ENCODE measurements at places on chromosomes 13 and 19. TPM values are rescaled to one million over a fixed set of nuclear protein-coding genes. Genes with fewer than 3 reads are reported as not detected.
A peak's percentile ranks its signal among the peaks of the same experiment; 100 is the strongest.

IL17D gene
- total RNA-seq: 12.3 TPM

ZFP28 gene
- 4.8 TPM for total RNA-seq

F7 gene
- 0.60 TPM for total RNA-seq

GRCh38 chr13:93655154-93655553 is 428.5 kb downstream of the GPC6 start:
- no peak for DNase-seq

DNA sequence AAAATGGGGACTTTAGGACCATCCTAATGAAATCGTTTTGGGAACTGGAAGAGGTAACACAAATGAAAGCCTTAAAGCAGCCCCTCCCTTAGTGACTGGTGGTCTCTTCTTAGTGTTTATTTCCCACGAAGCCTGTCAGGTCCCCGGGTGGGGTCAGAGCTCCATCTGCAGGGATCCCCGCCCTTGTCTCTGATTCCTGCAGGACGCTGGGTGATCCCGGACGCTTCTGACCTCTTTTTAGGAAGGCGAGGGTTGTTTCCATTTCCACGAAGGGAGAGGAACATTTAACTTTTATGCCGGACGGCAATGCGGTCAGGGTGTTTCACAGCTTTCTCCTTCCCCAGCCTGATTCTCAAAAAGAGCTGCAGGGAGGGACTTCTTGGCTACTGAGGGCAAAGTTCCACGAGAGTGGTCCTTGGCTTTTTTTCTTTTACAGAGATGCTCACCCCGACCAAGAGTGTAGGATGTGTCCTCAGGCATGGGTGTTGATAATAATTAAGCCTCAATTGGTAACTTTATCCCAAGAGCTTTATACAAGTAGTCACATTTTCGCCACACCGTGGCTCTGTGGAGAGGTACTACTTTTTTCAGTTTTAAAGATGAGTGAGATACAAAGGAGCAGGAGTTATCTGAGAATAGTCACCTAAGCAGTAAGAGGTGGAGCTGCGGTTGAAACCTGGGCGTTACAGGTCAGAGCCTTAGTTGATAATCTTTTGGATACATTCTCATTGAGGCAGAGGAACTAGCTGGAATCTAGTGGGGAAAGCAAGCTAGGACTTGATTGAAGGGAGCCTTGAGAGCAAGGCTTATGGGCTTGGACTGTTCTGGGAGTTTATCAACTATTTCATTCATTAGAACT is 813 bp downstream of the ZNF284 start:
- DNase-seq: no peak

- no peak for DNase-seq
Observed at GRCh38 chr19:4414800-4415321, 12.4 kb downstream of the CHAF1A start.

- no peak for DNase-seq
Observed at GRCh38 chr13:39159846-39160370, 121.7 kb downstream of the NHLRC3 start.

DNA sequence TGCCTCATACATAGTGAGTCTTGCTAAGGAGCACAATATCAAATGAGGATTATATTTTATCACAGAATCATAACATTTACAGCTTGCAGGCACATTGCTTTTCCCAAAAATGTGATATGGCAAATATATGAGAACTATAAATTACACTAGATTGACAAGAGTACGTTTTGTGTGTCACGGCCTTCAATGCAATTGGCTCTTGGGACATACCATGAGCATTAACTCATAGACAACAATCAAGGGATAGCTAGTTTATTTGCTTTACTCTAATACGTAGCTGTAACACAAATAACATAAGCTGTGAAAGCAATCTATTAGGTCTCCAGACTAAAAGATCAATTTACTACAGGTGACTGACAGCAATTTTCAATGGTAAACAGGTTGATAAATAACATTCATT is 17.8 kb downstream of the LHFPL6 start:
- DNase-seq: no peak

DNA sequence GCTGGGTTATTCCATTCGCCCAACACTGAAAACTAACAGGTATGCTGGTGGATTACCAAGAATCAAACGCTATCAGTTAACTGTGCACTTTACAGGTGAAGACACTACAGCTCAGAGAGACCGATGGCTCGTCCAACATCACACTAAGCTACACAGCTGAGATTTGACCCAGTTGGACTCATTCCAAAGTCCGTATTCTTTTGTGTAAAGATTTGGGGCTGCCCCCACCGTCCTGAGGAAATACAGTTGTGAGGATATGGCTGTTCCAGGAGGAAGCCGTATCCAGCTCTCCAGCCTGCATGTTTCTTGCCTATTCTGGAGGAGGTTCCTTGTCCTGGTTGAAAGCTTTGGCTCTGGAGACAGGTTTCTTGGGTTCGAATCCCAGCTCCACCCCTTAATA is 4.2 kb downstream of the ZSCAN5A start:
- DNase-seq: no peak

SIAH3 gene
- total RNA-seq: 0.02 TPM

ADPRHL1 gene
- 8.8 TPM for total RNA-seq

DNA sequence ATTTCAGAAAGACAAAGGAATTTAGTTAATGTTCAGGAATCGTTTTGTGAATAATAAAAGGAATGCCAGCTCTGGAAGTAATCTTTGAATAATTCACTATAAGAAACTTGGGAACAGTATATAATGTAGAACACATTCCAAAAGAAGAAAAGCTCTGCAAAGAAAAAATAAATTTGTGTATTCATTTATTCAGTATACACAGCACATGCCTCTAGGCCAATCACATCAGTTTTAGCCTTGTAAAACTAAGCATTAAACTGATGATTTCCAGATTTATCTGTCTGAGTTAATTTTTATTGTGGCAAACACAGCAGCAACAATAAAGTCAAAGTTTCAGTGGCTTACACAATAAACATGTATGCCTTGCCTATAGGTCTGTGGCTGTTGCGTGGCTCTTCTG is 5.7 kb upstream of the RXFP2 start:
- no peak for DNase-seq

DNA sequence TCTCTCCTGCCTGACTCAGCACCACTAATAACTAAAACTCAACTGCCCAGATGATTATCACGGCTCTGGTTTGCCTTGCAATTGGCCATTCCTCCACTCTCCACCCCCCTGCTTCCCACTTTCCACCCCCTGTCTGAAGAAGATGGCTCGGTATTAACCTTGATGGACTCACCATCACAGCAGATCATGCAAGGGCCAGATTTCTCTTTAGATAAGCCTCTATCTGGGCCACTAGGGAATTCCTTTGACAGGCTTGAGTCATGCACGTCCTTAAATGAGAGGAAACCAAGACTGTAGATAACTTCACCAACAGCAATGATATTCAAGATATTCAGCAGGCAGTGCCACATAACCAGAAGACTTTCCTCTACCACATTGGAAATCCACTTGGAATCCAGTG is 131.1 kb upstream of the NBEA start:
- no peak for DNase-seq

DNA sequence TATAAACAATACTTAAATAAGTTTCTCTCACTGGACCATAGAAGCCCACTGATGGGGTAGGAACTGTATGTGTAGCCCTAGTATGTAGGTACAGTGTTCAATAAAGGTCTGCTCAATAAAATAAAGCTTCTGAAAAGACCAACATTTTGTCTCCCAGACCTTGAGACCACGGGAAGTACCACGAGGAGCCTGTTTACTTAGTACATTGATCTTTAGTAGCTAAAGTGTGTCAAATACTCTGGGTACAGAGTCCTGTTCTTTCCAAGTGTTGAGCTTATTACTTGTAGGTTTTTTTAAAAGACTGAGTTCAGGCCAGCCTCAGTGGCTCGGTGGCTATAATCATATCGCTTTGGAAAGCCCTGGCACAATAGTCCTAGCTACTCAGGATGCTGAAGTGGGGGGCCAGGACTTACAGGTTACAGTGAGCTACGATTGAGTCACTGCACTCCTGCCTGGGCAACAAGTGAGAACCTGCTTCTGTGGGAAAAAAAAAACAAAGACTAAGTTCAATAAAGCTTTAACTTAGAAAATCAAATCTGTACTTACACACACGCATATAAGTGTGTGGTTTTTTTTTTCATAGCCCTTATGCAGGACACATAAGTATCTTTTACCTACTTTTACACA is 3.4 kb downstream of the MTRF1 start:
- DNase-seq: no peak

GRCh38 chr13:90633849-90634248 is 713.6 kb upstream of the MIR17HG start:
- no peak for DNase-seq

- DNase-seq: no peak
Observed at GRCh38 chr19:43618921-43619261, 538 bp downstream of the ZNF428 start.

GRCh38 chr13:30810261-30810701 is 74.9 kb downstream of the ALOX5AP start:
- no peak for DNase-seq

DNA sequence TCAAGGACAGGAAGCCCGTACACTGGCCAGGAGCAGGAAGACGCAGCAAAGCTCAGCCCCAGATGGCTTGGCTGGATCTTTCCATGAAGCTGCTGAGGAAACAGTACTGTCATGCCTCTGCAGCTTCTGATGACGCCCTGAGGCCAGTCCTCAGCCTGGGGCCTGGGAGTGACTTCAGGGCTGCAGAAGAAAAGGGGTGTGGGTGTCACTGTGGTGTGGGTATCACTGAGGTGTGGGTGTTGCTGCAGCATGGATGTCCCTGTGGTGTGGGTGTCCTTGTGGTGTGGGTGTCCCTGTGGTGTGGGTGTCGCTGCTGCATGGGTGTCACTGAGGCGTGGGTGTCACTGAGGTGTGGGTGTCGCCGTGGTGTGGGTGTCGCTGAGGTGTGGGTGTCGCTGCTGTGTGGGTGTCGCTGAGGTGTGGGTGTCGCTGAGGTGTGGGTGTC is 12.0 kb upstream of the GAS6 start:
- DNase-seq: no peak

- no peak for DNase-seq
Observed at GRCh38 chr13:77749344-77749880, 51.9 kb downstream of the SLAIN1 start.

STARD13 gene
- total RNA-seq: 41.0 TPM

GRCh38 chr19:55080968-55081769 is 5.5 kb downstream of the EPS8L1 start:
- no peak for DNase-seq

NXNL1 gene
- not detected for total RNA-seq

DNA sequence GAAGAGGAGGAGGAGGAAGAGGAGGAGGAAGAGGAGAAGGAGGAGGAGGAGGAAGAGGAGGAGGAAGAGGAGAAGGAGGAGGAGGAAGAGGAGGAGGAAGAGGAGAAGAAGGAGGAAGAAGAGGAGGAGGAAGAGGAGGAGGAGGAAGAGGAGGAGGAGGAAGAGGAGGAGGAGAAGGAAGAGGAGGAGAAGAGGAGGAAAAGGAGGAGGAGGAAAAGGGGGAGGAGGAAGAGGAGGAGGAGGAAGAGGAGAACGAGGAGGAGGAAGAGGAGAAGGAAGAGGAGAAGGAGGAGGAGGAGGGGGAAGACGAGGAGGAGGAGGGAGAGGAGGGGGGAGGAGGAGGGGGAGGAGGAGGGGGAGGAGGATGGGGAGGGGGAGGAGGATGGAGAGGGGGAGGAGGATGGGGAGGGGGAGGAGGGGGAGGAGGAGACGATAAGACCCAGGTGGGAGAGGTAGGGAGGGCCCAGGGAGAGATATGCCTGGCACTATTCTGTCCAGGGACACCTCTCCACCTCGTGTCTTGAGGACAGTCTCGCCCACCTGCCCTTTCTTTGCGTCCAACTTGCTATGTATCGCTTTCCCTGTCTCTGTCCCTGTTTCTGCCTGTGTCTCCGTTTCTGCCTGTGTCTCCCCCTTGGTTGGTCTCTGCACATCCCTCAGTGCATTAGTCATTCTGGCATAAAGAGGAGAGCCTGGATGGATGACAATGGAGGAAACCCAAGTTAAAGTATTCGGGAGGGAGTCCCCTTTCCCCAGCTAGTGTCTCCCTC is 7.1 kb upstream of the KLK5 start:
- no peak for DNase-seq

ZNF568 gene
- 7.6 TPM for total RNA-seq

- DNase-seq: peak; percentile 32
Observed at GRCh38 chr13:114145256-114145655, 12.8 kb upstream of the RASA3 start.

NKG7 gene
- not detected for total RNA-seq

CGB3 gene
- not detected for total RNA-seq

- DNase-seq: no peak
Observed at GRCh38 chr19:38597075-38597474, 20.7 kb downstream of the MAP4K1 start.

DNA sequence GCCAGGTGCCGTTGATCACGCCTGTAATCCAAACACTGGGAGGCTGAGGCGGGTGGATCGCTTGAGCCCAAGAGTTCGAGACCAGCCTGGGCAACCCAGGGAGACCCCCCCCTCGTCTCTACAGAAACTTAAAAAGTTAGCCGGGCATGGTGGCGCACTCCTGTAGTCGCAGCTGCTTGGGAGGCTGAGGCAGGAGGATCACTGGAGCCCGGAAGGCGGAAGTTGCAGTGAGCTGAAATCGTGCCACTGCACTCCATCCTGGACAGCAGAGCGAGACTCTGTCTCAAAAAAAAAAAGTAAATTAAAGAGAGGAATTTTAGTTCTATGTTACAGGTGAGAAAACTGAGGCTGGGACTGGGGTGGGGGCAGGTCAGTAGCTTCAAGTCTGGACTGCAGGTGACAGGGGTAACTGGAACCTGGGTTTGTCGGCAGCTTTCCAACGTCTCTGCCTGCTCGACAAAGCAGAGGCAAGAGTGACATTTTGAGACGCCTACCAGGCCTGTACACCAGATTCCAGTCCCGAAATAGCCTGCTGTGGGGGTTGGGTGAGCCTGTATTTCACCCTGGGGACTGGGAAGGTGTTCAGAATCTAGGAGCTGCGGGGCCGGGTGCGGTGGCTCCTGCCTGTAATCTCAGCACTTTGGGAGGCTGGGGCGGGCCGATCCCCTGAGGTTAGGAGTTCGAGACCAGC is 1.2 kb downstream of the SELENOW start:
- no peak for DNase-seq

- no peak for DNase-seq
Observed at GRCh38 chr13:101880581-101880980, 428.1 kb downstream of the ITGBL1 start.

GRCh38 chr19:38388349-38389100 is at the start of gene SPRED3:
Gene SPRED3 (plus strand): TSS chr19:38388697. CDS start chr19:38390303, 1,606 bp downstream.
- DNase-seq: no peak

DNA sequence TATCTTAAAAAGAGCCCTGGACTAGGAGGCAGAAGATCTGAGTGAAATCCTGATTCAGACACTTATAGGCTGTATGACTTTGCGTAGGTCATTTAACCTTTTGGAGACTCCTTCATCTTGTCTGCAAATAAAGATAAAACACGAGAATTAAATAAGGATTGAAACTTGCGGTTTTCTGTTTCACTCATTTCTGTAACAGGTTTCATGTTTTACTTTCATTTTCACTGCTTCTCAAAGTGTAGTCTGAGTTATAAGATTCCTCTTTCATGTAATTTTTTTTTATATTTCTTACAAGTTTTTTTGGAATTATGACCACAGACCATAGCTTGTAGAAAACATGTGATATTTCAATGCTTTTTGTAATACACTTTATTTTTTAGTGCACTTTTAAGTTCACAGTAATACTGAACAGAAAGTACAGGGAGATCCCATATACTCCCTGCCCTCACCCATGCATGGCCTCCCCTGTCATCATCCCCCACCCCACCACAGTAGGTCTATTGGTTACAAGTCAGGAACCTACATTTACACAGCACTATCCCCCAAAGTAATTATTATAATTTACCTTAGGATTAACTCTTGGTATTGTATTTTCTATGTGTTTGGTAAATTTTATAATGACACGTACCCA is 174.6 kb downstream of the ITGBL1 start:
- no peak for DNase-seq

- no peak for DNase-seq
Observed at GRCh38 chr13:27101847-27102246, 69.8 kb downstream of the USP12 start.

S1PR4 gene
- not detected for total RNA-seq

DYRK1B gene
- total RNA-seq: 20.0 TPM
